ENCODE measurements at places on chromosomes 2 and 18. TPM values are rescaled to one million over a fixed set of nuclear protein-coding genes. Genes with fewer than 3 reads are reported as not detected.

SP140 gene
- 96.6 TPM for total RNA-seq

CPO gene
- 0.21 TPM for total RNA-seq

CHPF gene
- 2.7 TPM for total RNA-seq

STPG4 gene
- 1.2 TPM for total RNA-seq

SAP130 gene
- total RNA-seq, result 9.0 TPM

GALNT14 gene
- total RNA-seq, result 0.31 TPM

GFPT1 gene
- 23.9 TPM for total RNA-seq

ASB18 gene
- not detected for total RNA-seq

MAPRE3 gene
- total RNA-seq, result 0.42 TPM

STARD6 gene
- not detected for total RNA-seq

C2orf81 gene
- 0.94 TPM for total RNA-seq

CHRND gene
- total RNA-seq, result not detected

TLX2 gene
- total RNA-seq, result 0.10 TPM

TRIM43 gene
- total RNA-seq, result not detected

PPM1G gene
- total RNA-seq, result 31.6 TPM

HAAO gene
- total RNA-seq, result 3.9 TPM

FSHR gene
- total RNA-seq, result not detected

TXNDC2 gene
- 0.10 TPM for total RNA-seq

CERS6 gene
- total RNA-seq, result 28.2 TPM

SLC20A1 gene
- 77.2 TPM for total RNA-seq

ASXL3 gene
- total RNA-seq, result under 0.01 TPM
